ENCODE measurements at places on chromosomes 5 and 9. TPM values are rescaled to one million over a fixed set of nuclear protein-coding genes. Genes with fewer than 3 reads are reported as not detected.

Gene PCDHGA1
- total RNA-seq, result 0.22 TPM

Gene SMIM33
- total RNA-seq, result not detected

Gene LHX6
- 0.09 TPM for total RNA-seq

Gene LECT2
- total RNA-seq, result not detected

Gene NACC2
- 18.4 TPM for total RNA-seq

Gene NAIP
- 26.6 TPM for total RNA-seq

Gene IL3
- total RNA-seq, result not detected

Gene MORN5
- not detected for total RNA-seq

Gene SPOCK1
- total RNA-seq, result 6.4 TPM

Data from mesothelial cell of epicardium (in vitro differentiated cells).